ENCODE measurements at places on chromosomes 4 and X.

DNA sequence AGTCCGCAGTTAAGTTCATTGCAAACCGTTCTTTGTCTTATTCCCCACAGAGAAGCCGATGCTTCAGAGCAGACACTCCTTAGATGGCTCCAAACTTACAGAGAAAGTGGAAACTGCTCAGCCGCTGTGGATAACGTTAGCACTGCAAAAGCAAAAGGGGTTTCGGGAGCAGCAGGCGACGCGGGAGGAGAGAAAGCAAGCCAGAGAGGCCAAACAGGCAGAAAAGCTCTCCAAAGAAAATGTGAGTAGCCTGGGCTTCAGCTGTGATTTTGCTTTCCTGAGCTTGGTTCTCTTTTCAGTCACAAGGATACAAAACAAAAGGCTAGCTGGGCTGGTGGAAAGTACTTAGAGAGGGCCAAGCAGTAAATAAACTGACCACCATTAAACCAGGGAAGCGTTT lies 64.0 kb downstream of the AASDH start:
- DNase-seq = no peak

GRCh38 chr4:21802406-21802805 lies 146.2 kb downstream of the KCNIP4 start:
- no peak for DNase-seq

DNA sequence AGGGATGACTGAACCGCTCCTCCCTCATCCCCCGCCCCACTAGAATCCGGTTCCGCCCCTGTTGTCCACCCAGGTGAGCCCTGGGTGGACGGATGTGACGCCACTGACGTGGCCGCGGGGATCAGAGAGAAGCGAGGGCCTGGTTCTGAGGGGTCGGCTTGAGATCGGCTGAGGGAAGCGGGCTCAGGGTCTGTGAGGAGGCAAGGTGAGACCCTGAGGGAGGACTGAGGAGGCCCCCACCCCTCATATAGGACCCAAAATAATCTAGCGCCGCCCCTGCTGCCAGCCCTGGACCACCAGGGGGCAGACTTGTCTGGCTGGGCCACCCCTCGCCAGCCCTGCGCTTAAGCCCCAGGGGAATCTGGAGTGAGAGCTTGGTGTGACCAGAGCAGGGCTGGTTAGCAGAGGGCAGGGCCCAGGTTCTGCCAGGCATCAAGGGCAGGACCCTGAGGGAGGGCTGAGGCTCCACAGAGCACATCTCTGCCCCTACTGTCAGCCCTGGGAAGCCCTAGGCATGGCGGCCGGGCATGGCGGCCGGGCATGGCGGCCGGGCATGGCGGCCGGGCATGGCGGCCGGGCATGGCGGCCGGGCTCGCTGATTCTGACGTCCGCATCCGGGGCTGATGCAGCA lies at the start of gene MAGEA8:
Gene MAGEA8 (plus strand): TSS at position 103 of the 631 bp plus-strand sequence. CDS start 3,090 bp downstream, outside the sequence.
- DNase-seq = no peak

GRCh38 chr4:83247415-83248357 lies 36.9 kb downstream of the COQ2 start:
- DNase-seq = no peak

DNA sequence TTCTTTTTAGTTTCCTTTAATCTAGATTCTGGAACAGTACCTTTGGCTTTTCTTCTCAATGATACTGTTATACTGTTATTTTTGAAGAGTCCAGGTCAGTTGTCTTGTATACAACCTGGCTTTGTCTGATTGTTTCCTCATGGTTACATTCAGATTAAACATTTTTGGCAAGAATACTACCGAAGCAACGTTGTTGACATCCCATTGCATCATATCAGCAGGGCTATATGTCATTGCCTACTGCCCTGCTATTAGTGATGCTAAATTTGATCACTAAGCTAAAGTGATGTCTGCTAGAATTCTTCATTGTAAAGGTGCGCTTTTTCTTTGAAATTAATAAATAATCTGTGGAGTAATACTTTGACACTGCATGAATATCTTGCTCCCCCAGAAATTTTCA lies 5.8 kb upstream of the ATP1B4 start:
- DNase-seq = no peak

GRCh38 chrX:119427024-119427794 lies 28.1 kb downstream of the SLC25A43 start:
- DNase-seq = peak; percentile 48

GRCh38 chr4:37538931-37539330 lies 147.2 kb downstream of the RELL1 start:
- no peak for DNase-seq

GRCh38 chrX:16578218-16578617 lies 71.7 kb upstream of the S100G start:
- no peak for DNase-seq

DNA sequence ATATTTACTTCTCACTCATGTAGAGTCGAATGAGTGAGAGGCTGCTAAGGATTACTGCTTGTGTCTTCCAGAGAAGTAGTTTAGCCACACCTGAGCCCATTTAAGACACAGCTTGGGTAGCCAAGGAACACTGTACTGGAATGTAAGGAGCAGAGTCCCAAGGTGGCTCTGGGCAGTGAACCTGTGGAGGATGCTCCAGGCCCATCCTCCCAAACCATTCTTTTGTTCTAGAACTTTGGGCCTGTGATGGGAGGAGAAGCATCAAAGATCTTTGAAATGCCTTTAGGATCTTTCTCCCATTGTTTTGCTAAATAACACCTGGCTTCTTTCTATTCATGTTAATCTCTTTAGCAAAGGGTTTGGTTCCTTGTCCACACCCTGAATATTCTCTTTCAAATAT lies 162.2 kb downstream of the KLHL4 start:
- DNase-seq = no peak

GRCh38 chr4:15341733-15342300 lies 86.0 kb upstream of the C1QTNF7 start:
- DNase-seq = no peak

DNA sequence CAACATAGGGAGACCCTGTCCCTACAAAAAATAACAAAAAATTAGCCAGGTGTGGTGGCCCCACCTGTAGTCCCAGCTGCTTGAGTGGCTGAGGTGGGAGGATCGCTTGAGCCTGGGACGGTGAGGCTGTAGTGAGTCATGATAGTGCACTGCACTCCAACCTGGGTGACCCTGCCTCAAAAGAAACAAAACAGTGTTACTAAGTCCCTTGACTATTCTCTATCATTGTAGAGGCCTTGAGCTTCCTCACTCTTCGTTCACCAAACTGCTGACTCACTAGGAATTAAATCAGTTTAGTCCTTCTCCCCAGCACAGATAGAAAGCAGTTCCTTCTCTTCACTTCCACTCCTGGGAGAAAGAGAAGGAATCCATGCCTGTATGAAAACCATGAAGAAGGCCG lies 14.5 kb downstream of the CDS1 start:
- DNase-seq = no peak

DNA sequence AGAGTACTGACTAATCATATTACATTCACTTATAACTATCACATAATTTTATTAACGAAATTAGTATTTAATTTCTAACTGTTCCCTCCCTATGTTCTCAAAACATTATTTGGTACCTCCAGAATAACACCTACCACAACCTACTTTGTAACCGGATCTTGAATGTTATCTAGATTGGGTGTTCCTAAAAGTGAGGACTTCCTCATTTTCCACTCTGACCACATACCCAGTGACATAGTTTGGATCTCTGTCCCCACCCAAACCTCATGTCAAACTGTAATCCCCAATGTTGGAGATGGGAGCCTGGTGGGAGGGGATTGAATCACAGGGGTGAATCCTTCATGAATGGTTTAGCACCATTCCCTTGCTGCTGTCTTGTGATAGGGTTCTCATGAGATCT lies 21.8 kb downstream of the NR3C2 start:
- no peak for DNase-seq

DNA sequence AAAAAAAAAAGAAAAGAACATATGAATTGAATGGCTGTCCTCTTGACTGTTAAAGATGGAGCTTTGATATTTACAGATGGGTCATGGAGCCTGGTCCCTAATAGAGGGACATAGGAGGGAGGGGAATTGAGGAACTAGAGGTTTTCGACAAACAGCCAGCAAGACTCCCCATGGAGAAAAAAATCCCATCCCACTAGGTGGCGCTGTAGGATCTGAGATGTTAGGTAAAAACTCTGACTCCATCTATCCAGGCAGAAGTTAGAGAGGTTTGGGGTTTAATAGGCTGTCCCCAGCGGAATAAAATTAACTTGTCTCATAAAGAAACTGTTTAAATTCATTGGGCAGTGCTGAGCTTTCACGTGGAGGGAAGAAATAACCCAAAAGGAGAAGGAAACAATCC lies 45.9 kb downstream of the HMGB2 start:
- peak; percentile 76 for DNase-seq

GRCh38 chr4:72442147-72442546 lies 126.9 kb downstream of the ADAMTS3 start:
- no peak for DNase-seq

DNA sequence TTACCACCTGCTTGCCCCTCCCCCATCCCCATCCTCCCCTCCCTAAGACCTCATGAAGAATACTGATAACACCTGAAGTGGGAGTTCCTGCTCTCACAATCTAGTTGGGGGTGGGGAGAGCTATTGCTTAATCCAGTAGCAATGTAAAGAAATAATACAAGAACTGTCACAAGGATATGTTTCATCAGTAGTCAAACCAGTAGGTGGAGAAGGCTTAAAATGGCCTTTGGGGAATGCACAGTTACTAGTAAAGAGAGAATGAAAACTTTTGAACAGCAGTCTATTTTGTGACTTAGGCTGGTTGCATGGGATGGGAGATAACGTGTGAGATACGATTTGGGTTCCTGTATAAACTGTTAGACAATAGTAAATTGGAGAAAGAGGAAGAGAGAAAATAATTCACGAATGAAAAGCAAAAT lies 6.0 kb downstream of the GALNT7 start:
- no peak for DNase-seq

DNA sequence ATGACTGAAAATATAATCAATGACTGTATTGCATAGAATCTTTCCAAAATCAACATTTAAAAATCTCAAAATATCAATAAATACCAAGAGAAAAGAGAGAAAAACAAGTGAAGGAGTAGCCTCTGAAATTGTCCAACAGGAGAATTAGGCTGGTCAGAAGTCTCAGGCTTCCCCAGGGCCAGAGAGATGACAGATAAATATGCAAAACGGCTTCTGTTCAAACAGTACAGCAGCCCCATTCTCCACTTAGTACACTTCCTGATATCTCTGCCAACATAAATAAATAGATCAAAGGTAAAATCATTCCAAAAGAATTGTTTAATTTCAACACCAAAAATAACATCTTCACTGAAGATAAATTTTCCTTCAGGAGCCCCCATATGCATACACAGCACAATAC lies 204.7 kb upstream of the GABRA2 start:
- DNase-seq = no peak

DNA sequence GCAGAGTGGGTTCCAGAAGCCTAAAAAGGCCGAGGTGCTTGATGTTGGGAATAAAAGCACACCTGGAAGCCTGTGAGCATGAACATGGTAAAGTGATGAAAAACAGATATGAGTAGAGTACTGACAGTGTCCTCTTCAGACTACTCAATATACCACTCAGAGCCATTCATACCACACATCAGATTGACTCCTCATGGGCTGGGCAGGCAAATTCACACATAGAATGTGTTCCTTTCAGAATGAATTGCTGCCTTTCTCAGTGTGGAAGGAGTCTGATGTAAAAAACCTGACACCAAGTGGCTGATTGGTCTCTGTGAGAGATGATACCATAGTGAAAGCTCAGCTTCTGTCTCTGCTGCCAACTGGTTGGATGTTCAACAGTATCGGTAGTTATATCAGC lies 442.7 kb downstream of the RAPGEF2 start:
- DNase-seq = no peak

- no peak for DNase-seq
Measured at GRCh38 chr4:1041147-1041935, 29.9 kb downstream of the FGFRL1 start.

- no peak for DNase-seq
Measured at GRCh38 chrX:37787423-37787869, 7.6 kb downstream of the CYBB start.

- DNase-seq = no peak
Measured at GRCh38 chrX:10484683-10485247, 135.6 kb downstream of the MID1 start.

- no peak for DNase-seq
Measured at GRCh38 chr4:111905511-111905910, 239.7 kb upstream of the FAM241A start.

DNA sequence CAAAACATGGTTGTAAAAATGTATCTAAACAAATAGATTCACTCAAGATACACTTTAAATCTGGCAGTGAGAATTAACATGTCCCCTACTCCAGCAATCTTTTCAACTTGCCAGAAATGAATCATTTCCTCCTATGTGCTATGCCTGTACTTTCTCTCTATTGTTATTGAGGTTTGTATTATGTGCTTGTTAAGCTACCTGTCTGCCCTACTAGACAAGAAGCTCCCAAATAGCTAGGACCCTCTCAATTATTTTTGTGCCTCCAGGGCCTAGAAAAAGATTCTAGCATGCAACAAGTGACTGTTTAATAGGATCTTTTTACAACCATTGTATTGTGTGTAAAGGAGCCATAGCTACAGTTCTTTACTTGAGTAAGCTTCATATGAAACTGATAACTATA lies 3.5 kb upstream of the SAP30 start:
- DNase-seq = no peak

DNA sequence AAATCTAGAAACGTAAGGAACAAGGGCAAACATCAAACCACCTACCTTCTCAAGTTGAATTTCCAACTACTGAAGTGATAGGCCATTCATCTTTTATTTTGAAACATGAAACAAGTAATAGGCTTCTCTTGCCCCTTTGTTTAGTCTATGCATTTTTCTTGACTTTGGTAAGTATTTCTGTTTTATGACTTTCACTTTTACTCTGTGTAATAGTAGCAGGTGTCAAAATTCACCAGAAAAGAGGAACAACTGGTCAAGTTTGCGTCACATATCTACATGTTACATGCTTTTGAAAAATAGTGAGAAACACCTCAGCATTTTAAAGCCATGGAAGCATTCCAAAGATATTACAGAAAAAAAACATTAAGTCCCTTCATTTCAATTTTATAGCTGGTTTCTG lies 157.1 kb upstream of the FTHL17 start:
- DNase-seq = no peak

GRCh38 chrX:11214346-11215190 lies 78.6 kb upstream of the AMELX start:
- no peak for DNase-seq

GRCh38 chr4:111043286-111043685 lies 420.4 kb upstream of the PITX2 start:
- no peak for DNase-seq

GRCh38 chrX:123215397-123216089 lies 31.5 kb downstream of the GRIA3 start:
- DNase-seq = no peak
